ENCODE measurements at places on chromosomes 3 and 15.

- no peak for DNase-seq
Measured at GRCh38 chr15:100860829-100861510, 18.7 kb upstream of the ALDH1A3 start.

- no peak for DNase-seq
Measured at GRCh38 chr3:69866988-69867720, 127.9 kb downstream of the MITF start.

DNA sequence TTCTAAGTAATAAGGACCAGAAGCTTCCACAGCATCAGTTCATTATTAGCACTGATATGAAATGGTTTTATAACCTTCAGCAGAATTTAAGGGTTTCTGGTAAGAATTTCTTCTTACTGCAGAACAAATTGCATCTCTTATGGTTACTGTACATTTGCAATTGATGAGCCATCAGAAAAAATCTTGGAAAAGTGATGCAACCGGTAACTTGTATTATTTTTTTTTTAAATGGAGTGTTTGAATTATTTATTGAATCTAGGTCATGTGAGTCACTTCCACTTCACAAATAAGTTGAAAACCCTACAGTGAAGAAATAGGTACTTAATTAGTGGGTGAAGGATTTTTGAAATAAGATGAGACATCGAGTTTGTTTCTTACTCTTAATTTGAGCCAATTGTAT lies 786.0 kb downstream of the TUSC7 start:
- DNase-seq = no peak

GRCh38 chr3:130048726-130049125 lies 32.9 kb upstream of the ALG1L2 start:
- DNase-seq = no peak

- no peak for DNase-seq
Measured at GRCh38 chr3:149080699-149081091, 5.6 kb downstream of the HLTF start.

DNA sequence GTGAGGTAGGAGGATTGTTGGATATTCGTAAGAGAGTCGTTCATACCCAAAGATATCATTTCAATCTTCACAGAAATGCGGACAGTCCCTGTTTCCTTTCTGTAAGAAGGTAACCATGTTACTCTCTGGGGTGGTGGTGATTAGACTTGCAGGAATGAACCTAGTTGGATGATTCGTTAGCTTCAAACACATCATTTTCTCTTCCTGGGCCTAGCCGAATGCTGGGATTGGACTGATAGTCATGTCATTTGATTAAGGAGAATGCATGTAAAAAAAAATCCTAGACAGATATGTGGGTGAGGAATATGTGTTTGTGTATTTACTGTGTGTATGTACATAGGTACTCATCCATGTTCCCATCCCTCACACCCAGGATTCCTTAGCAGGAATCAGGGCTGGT lies 12.4 kb downstream of the SLCO3A1 start:
- DNase-seq = no peak

DNA sequence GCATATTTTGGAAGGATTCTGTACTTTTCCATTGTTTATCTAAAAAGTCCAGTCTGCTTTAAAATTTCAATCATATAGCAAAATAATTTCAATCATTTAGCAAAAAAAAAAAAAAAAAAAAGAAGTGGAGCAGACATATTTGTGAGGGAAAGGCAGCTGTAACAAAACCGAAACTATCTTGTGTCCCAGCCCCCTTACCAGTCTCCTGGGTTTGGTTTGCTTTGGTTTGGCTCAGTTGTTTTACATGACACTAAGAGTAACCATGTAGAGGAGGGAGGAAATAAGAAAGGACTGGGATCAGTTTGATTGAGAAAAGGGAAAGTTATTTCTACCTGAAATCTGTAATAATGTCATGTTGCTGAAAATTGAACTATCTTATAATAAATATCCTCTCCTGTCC lies 158.8 kb upstream of the GADL1 start:
- DNase-seq = no peak

DNA sequence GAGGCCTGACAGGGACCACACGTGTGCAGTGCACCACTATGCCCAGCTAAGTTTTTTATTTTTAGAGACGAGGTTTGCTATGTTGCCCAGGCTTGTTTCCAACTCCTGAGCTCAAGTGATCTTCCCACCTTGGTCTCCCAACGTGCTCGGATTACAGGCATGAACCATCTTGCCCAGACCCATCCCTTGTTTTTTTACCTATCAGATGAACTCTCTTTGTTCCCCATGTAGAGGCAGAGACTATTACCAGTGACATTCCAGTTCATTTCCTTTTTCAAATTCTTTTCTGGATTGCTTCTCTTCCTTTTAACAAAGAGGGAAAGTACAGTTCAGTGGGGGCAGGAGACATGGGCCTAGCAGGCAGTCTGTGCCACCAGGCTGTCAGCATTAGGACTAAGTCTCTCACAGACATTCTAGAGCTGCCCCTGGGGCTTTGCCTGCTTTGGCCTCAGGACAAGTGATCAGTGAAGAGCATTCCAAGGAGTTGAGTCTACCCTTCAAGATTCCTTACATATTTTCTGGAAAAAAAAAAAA lies 103.5 kb upstream of the SLC7A14 start:
- DNase-seq = no peak

DNA sequence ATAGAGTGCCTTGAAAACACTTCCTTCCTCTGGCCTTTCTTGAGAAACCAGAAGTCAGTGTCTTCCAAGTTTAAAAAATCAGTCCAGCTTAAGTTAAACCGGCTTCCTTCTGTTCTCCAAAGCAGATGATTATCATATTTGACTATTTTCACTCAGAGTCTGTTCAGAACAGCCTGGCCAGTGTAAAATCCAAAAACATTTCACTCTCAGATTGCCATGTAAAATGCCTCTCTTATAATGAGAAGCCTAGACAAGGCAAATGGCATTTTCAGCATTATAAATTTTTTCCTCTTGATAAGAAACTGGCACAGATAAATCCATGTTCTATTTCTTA lies 193.5 kb downstream of the TNIK start:
- DNase-seq = no peak

DNA sequence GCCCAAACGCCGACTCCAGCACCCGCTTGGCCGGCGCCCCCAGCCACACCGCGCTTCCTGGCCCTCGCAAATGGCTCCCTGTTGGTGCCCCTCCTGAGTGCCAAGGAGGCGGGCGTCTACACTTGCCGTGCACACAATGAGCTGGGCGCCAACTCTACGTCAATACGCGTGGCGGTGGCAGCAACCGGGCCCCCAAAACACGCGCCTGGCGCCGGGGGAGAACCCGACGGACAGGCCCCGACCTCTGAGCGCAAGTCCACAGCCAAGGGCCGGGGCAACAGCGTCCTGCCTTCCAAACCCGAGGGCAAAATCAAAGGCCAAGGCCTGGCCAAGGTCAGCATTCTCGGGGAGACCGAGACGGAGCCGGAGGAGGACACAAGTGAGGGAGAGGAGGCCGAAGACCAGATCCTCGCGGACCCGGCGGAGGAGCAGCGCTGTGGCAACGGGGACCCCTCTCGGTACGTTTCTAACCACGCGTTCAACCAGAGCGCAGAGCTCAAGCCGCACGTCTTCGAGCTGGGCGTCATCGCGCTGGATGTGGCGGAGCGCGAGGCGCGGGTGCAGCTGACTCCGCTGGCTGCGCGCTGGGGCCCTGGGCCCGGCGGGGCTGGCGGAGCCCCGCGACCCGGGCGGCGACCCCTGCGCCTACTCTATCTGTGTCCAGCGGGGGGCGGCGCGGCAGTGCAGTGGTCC lies 3.5 kb downstream of the ISLR2 start:
- no peak for DNase-seq

DNA sequence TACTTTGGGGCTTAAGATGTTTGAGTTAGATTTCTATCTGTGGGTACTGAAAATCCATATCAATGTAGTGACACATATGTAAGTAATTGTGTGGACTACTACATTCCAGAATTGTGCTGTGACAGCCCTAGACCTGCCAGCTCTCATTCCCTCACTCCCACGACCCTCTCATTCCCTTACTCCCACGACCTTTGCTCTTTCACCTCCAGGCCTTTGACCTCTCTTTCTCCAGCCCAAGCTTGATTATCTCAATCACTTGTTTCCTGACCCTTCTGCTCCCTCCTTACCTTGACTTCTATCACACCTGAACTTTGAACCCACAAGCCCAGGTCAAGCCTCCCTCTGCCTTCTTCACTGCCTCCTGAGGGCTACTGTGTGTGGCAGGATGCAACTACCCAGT lies 3.6 kb upstream of the RUVBL1 start:
- no peak for DNase-seq

- no peak for DNase-seq
Measured at GRCh38 chr15:91461377-91461776, 361.3 kb downstream of the SV2B start.

DNA sequence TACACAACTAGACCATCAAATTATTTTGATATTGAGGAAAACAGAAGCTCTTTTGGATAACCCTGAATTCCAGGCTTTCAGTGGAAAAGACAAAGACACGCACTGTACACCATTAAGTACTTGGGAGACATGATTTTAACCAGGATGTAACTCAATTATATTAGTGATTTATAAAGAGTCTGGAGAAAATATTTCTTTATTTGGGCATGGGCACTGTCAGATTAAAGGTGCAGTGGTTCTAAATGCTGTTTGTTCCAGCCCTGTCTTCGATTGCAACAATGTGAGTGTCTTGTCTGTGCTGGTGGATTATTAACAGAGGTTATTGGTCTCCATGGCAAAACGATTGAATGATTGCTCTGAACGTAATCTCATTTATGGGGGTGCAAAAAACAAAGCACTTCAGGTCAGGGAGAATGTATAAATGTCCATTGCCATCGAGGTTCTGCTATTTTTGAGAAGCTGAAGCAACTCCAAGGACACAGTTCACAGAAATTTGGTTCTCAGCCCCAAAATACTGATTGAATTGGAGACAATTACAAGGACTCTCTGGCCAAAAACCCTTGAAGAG lies at the start of gene TM4SF4:
TM4SF4 (plus strand) TSS at position 448 of the 568 bp plus-strand sequence. CDS start 181 bp downstream, outside the sequence.
- no peak for DNase-seq

DNA sequence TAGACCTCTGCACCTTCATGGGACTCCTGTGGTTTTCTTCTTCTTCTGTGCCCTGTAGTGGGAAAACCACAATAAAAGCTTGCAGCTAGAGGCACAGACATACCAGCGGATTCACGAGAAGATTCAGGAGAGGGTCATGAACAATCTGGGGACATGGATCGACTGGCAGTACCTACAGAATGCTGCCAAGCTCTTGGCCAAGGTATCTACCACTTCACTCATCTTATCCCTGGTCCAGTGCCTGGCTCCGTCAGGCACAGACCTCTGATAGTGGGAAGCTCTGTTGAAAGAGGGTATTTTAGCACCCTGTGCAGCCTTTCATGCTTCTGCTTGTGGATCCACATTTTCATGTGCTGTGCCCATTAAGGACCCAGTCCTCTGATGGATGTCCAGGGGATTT lies 9.7 kb upstream of the P4HTM start:
- DNase-seq = no peak

- DNase-seq = no peak
Measured at GRCh38 chr15:76576523-76577279, 240.1 kb downstream of the ISL2 start.

- no peak for DNase-seq
Measured at GRCh38 chr15:65778269-65778668, 13.8 kb downstream of the DENND4A start.

DNA sequence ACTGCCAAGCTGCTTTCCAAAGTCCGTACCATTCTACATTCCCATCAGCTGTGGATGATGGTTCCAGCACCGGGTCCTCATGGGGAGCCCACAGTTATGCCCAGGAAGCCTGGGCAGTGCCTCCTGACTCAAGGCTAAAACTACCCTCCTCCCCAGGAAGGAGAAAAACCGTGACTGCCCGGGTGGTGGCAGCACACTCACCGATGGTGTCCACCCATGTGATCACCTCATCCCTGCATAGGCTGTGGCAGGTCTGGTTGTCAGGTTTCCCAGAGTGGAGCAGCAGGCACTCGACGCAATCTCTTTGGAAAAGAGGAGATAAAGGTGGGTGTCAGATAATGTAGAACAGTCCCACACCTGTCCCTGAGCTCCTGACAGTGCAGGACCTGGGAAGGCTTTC lies 38.6 kb downstream of the UMPS start:
- no peak for DNase-seq

- DNase-seq = no peak
Measured at GRCh38 chr3:140420621-140421357, 257.1 kb upstream of the TRIM42 start.

GRCh38 chr3:27632431-27633223 lies 89.5 kb downstream of the EOMES start:
- DNase-seq = peak; percentile 1

DNA sequence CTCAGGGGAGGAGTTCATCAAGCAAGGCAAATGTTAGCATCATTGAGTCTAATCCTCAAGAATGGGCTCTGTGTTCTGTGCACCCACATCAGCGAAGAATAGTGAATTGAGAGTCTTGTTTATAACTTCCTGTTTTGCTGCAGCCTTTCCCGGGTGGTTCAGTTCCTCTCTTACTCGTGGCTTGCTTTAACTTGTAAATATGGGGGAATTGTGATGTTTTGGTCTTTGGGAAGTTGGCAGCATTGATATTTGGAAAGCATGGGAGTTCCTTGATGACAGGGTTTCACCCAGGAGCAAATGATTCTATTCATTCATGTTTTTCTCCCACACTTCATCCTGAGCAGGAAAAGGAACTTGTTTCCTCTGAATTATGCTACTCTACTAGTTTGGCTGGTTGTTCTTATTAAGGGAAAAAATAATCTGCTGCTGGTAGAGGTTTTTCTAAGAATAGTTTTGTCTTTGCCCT lies 40.4 kb downstream of the GPD1L start:
- DNase-seq = no peak

- no peak for DNase-seq
Measured at GRCh38 chr15:62348623-62349022, 183.5 kb upstream of the C2CD4B start.

- DNase-seq = no peak
Measured at GRCh38 chr3:86180696-86181095, 810.3 kb downstream of the VGLL3 start.

DNA sequence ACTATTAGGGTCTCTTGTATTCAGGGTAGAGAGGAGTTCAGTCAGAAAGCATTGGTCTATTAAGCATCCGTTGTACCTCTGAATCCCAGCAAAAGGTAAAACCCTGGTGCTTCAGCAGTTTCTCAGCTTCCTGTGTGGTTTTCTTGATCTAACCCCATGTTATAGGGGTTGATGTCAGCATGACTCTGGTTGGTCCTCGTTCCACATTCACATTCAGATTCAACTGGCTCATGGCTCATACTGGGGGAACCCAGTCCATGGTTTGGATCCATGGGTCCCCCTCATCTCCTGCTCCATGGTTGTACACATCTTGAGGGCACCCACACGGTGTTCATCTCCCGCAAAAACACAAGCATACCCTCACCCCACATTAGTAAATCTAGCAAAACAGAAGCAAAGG lies 47.7 kb upstream of the C2CD4B start:
- DNase-seq = no peak

DNA sequence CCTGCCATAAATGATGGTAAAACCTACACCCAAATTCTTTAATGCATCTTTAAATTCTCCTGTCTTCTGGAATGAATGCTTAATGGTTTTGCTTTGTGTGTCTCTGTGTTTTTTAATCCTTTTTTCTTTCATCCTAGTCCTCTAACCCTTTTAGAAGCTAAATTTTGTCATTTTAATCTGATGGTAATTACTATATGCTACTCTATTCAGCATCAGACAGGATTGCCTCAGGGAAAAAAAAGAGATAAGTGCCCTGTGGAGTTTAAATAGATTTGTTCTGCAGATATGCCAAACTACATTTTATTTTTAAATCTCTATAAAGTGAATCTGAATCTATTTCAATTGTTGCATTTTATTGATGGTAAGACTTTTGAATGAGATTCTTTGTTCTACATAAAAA lies 966.8 kb downstream of the NSUN3 start:
- DNase-seq = no peak

GRCh38 chr15:82848241-82848993 lies 39.0 kb downstream of the WHAMM start:
- no peak for DNase-seq
